ENCODE measurements at places on chromosomes 3 and 15. TPM values are rescaled to one million over a fixed set of nuclear protein-coding genes. Genes with fewer than 3 reads are reported as not detected.
A peak's percentile ranks its signal among the peaks of the same experiment; 100 is the strongest.

DNA sequence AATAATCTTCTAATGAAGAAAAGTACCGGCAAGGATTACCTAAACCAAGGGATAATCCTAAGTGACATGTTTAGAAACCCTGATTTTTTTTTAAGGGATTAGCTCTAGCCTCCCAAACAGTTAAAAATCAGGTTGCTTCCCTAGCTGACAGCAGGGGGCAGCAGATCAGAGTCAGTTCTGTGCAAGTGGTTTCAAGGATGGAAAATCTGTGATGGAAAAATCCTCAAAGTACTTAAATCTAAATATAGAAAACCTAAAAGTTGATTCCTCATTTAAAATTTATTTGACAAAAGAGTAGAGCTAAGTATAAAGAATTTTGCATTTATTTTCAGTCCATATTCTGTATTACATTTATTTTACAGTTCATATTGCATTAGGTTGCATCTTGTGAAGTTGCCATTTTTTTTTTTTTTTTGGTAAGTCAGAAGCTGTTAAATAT is 107.6 kb downstream of the PEX5L start:
- DNase-seq, result no peak

DNA sequence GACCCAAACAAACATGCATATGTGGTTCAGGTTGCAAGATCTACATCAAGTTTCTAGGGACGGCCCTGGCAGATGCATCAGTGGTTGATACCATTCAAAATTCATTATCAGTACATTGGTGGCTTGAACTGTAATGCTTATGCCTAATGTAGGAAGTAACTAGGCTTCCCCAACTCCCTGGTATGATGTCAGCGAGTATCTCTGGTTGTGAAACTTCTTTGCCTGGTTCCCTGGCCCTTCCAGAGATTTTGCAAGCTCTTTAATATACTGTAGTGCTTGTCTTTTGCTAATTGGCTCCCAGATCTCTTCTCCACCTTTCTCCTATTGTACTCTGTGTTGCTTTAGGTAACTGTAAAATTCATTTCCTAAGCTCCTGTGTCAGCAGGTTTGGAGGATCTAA is 114.8 kb upstream of the RARB start:
- no peak for DNase-seq

WDR93 gene
- polyA plus RNA-seq, result 0.16 TPM

GRCh38 chr3:107235193-107235927 is 141.9 kb upstream of the CCDC54 start:
- DNase-seq, result no peak

GRCh38 chr15:76815421-76815820 is 89.7 kb downstream of the SCAPER start:
- DNase-seq, result no peak

- no peak for DNase-seq
Observed at GRCh38 chr15:24748812-24749439, 73.4 kb downstream of the NPAP1 start.

EXD1 gene
- not detected for polyA plus RNA-seq

DNA sequence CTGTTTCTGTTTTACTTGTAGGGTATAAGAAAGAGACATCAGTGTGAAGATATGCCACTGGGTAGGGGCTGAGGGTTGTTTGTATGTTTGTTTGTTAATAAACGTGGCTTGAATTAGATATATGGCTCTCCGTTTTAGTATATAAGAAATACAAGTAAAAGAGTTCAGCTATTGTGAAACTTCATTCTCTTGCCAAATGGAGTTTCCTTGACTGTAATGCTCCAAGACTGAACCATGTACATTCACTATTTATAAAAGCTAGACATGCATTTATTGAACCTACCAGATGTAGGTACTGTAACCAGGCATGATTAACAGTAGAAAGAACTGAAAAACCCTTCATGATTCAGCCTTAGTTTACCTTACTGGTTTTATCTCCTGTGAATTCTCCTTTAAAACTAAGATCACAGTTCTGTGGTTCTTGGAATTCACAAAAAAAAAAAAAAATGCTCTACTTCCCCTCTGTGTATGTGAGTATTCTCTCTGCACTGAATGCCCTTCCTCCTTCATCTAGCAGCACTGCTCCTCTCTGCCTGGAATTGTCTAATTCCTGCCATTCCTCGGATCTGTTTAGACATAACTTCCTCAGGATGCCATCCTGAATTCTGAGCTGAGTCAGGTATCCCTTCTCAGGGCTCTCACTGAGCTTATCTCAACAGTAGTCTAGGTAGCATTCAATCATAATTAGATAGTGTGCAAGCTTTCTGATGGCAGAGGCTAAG is 504.4 kb downstream of the FHIT start:
- no peak for DNase-seq

CYP8B1 gene
- polyA plus RNA-seq, result 0.10 TPM

- no peak for DNase-seq
Observed at GRCh38 chr15:94004697-94005096, 226.7 kb upstream of the MCTP2 start.

DNA sequence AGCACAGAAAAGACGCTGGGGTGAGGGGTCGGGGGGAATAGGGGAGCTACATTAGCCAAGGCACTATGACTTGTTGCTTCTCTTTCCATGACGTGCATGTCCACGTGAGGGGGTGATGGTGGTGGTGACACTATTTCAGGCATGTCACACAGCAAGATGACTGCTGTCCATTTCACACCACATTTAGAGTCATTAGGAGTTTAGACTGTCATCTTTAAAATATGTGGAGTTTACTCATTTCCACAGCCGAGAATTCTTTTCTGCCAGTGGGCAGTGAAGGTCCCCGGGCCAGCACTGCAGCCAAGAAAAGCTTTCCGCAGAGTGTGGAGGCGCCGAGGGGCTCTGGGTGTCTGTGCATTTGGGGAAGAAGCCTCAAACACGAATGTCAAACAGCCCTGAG is 954 bp upstream of the DGKG start:
- DNase-seq, result no peak

DNA sequence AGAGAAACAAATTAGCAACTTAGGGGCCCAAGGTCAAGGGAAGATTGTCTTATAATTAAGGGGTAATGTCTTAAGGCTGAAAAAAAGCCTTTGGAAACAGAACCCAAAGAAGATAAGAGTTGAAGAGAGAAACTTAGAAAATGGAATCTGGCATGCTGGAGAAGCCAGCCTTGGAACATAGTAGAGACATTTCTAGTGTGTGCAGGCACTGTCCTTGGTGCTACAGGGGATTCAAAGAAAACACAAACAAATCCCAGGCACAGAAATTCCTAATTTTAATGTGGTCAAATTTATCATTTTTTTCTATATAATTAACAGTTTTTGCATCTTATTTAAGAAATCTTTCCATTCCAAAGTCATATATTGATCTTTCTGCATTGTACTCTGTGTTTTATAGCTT is 89.4 kb downstream of the NR1D2 start:
- DNase-seq, result no peak

C15orf39 gene
- 26.4 TPM for polyA plus RNA-seq

DNA sequence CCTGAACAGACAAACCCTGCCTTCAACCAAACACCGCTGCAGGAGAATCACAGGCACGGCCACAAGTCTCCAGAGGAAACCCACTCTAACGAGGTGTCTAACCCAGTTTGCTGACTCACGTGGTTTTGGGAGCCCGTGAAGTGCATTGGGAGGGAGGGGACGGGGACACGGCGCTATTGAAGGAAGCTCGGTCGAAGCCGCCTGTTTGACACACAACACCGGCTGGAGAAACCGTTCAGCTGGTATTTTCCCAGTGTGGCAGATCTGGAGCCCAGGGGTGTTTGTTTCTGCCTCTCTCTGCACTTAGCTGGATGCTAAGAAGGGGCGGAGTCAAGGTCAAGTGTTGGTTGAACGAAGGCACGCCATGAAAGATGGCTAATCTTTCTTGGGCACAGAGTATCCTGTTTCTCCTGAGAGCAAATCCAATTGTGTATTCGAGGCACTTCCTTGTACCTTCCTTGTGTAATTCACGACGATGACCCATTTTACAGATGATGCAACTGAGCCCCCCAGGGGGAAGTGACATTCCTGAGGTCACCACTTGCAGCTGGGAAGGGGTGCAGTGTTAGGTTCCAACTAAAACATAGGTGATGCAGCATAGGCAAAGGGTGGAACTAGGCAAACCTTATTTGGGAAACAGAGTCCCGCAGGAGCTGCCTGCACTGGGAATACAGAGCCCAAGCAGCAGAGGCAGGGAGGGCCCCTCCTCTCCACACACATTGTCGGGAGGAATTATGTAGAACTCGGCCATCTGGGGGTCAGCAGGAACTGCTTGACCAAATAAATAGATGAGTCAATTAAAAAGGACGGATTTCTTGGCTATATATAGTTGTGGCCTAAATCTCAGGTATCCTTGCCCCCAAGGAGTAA is 22.5 kb downstream of the SLC6A6 start:
- DNase-seq, result no peak

GRCh38 chr15:48963524-48964113 is at the start of gene SHC4:
TSS of gene SHC4 (minus strand) at chr15:48963919. CDS start at chr15:48963015, 904 bp downstream.
- peak; percentile 61 for DNase-seq

DNA sequence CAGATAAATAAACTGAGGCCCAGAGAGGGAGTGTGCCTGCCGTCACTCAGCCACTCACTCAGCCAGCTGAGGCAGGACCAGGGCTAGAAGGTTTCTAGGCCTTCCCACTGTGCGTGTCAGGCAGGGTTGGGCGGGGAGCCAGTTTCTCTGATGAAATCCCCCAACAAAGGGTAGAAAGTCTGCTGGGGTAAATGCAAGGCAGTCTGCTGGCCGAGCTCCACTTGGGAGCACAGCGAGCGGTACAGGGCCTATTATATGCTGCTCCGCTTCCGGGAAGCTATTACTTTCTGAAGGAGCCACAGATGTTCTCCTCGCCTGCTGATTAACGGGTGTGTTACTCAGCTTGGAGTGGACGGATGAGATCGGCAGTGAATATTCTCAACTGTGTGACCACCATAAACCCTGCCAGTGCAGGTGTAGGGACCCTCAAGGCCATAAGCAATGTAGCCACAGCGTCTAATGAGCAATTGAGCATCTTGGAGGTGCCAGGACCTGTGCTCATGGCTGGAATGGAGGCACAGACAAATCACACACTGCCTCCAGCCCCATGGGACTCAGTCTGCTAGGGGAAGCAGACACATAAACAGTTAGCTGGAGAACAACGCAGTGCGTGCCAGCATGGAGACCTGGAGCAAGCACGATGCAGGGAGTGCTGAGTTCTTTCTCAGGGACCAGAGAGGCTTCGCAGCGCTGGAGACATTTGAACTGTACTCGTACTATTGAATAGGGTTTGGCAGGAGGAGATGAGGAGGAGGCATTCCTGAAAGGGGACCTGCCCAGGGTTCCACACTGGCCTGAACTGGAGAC is 42.1 kb downstream of the CORO2B start:
- no peak for DNase-seq
